ENCODE measurements at places on chromosomes 5 and 9.
A peak's percentile ranks its signal among the peaks of the same experiment; 100 is the strongest.

DNA sequence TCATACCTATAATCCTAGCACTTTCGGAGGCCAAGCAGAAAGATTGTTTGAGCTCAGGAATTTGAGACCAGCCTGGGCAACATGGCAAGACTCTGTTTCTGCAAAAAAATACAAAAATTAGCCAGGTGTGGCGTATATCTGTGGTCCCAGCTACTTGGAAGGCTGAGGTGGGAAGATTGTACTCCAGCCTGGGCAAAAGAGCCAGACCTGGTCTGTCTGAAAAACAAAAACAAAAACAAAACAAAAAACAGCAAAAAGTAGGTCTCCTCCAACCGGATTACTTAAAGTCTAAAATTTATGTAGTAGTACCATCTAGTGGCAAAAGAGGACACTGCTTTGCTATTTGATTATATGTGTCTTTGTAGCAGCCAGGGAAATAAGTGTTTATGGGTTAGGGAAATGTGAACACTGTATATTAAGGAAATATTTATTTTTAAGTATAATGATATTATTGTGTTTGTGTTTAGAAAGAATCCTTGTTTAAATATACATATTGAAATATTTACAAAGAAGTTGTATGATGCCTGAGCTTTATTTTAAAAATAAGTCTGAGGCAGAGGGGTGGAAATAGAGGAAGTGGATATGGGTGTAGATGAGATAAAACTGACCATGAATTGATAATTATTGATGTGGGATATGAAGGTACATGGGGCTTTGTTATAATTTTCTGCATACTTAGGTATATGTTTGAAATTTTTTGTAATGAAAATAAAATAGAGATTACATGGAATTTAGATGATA lies 20.0 kb downstream of the APC start:
- DNase-seq: peak; percentile 52

GRCh38 chr5:168093200-168093910 lies 198.1 kb upstream of the WWC1 start:
- no peak for DNase-seq

- DNase-seq: no peak
These were observed 84.1 kb downstream of the KIAA1958 start for GRCh38 chr9:112570671-112571167.

- DNase-seq: no peak
These were observed 97.6 kb upstream of the GRHPR start for GRCh38 chr9:37324691-37325490.

- no peak for DNase-seq
These were observed 17.7 kb downstream of the RFESD start for GRCh38 chr5:95664204-95664786.

DNA sequence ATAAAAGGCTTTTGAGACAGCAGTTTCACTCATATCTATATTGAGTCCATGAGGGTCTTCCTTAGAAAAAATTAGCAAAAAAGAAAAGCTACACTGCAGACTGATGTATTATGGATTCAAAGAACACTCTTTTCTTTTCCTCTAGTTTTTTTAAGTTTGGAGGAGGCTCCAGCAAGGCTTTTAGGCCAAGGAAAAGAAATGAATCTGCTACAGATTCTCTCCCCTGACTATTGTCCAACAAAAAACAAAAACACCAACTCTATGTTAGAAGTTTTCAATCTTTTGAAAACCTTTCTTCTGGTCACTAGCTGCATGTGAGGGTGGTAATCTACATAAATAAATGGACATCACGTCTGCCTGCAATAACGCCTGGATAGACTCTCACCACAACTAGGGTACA lies 310.4 kb downstream of the ARL15 start:
- no peak for DNase-seq

DNA sequence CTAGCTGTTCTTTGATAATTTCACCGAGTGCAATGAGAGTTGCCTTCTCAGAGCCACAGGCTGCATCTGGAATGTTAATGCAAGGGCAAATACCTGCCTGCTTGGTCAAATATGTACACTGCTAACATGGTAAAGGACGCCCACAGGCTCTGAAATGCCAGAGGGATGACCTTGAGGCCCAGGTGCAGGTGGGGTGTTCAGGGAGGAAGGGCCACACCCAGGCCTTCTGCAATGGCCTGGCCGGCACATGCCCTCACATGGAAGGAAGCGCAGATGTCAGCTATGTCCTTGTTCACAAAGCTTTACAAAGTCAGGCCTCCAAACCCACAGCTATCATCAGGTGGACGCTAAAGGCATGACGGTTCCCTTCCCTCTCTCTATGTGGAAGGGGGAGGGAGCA lies 48.6 kb downstream of the HRH2 start:
- DNase-seq: peak; percentile 28

GRCh38 chr5:142290577-142291299 lies 34.1 kb downstream of the SPRY4 start:
- peak; percentile 73 for DNase-seq

DNA sequence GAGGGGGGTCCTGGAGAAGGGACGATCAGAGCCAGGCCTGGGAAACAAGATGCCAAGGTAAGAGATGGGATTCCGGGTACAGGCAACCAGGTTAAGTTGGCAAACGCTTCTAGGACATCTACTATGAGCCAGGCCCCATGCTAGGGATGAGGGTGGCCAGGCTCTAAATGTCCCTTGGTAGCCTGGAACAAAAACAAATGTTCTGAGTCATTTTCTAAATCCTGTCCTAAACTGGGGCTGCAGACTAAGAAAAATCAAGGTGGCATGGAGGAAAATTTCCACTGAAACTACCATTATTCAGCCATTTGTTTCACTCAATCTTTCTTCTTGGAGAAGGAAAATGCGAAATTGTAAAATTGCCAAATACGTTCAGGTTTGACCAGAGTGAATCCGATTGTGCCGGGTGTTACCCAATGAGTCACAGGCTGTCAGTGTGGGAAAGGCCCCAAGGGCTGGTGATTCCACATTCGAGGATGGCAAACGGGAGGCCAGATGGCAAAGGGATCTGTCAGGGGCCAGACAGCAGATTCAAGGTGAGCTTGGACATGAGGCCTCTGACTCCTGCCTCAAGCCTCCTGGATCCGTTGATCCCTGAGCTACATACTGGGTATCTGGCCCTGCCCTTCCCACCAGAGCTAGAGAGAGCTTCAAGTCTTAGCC lies 57.6 kb downstream of the PAX5 start:
- peak; percentile 36 for DNase-seq

DNA sequence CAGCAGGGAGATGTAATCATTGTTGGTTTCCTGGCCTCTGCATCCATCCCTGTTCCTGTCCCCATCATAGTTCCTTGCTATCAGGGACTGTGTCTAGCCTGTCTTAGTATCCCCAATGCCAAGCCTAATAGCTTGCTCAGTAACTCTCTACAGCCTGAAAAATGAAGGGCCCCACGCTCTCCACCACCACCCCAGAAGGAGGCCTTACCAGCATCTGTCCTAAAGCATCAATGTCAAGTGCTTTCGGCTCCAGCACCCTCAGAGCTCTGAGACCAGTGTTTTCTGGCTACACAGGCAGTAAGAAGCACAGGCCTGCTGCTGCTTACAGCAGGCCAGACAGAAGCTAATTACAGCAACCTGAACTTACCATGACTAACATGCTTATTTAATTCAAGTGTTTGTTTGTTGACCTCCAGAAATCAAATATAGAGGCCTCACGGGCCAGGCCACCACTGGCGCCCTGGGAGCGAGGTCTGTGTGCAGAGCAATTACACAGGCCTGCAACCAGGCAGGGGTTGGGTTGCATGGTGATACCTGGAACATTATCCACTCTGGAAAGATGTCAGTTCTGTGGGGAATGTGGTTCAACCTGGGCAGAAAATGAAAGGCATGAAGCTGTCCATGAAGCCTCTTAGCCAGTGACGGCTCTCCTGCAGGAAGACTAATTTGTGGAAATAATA lies 124.3 kb downstream of the SLC1A3 start:
- no peak for DNase-seq

DNA sequence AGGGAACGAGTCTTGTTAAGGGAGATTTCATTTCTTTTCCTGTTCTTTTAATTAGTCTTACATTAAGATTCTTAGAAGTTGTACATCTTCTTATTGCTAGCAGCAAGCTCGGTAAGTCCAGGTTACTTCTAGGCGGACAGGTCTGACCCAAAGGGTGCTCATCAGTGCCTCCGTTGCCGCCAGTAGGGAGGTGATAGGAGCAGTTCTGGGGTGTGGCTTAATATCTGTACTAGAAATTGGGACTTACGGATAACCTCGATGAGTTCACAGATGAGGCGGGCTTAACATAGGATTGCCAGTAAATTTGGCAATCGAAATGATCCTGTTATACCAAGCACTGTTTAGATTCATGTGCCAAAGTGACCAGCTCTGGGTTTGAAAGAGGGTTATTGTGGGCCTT lies 278.8 kb downstream of the FANCC start:
- DNase-seq: no peak

GRCh38 chr5:58759745-58760144 lies 176.9 kb downstream of the RAB3C start:
- no peak for DNase-seq

DNA sequence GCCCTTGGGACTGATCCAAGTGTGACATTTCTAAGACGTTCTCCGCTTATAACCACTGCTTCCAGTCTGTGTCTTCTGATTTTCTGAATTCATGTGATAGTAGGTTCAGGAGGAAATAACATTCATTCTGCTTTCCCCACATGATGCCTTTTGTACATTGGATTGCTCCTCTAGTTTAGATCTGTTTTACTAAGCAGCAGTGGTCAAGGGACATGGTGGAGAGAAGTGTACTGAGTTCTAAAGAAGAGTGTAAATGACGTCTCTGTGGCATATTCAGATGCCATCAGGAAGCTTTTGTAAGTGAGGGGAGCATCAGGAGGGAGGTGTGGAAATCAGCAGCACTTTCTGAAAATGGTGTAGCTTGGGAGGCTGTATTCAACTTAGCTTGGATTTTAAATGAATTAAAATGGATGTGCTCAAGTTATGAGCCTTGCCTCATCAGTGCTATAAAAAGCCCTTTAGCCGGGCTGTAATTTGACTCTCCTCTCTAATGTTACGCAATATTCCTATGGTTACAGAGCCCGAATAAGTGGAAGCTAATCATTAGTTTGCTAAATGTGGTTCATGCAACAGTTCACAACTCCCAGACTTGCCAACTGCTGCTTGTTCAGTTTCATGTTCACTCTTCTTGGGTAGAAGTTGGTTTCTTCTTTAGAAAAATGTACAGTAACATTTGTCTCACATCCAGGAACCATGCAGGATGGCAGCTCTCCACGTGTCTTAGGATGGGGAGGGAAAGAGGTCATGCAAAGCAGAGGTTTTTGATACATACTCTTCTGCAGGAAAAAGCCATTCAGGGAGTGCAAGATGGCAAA lies 281.3 kb downstream of the ARHGAP26 start:
- no peak for DNase-seq

- no peak for DNase-seq
These were observed 70.3 kb downstream of the DAPK1 start for GRCh38 chr9:87567983-87568382.
